Posterior cingulate gyrus (tissue), 11 donors: ENCODE measurements at places on chromosomes 3 and 15.

- DNase-seq: no peak
Measured at GRCh38 chr15:30882849-30883433, 20.8 kb upstream of the FAN1 start.

DNA sequence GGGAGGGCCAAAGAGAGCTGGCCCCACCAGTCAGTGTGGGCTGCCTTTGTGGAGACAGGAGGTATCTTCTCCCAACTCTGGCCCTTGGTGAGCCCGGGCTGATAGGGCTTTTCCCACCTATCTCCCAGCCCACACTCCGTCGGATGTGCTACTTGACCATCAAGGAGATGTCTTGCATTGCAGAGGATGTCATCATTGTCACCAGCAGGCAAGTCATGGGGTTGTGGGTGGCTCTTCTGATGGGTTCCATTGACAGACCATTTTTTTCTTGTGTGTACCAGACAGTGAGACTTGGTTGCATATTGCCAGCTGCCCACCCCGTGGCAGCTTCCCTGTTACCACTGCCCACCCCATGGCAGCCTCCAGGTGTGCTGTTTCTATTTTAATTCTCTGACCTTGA is 3.3 kb downstream of the COPG1 start:
- no peak for DNase-seq

GRCh38 chr3:22373182-22373581 is 622.2 kb upstream of the ZNF385D start:
- no peak for DNase-seq

DNA sequence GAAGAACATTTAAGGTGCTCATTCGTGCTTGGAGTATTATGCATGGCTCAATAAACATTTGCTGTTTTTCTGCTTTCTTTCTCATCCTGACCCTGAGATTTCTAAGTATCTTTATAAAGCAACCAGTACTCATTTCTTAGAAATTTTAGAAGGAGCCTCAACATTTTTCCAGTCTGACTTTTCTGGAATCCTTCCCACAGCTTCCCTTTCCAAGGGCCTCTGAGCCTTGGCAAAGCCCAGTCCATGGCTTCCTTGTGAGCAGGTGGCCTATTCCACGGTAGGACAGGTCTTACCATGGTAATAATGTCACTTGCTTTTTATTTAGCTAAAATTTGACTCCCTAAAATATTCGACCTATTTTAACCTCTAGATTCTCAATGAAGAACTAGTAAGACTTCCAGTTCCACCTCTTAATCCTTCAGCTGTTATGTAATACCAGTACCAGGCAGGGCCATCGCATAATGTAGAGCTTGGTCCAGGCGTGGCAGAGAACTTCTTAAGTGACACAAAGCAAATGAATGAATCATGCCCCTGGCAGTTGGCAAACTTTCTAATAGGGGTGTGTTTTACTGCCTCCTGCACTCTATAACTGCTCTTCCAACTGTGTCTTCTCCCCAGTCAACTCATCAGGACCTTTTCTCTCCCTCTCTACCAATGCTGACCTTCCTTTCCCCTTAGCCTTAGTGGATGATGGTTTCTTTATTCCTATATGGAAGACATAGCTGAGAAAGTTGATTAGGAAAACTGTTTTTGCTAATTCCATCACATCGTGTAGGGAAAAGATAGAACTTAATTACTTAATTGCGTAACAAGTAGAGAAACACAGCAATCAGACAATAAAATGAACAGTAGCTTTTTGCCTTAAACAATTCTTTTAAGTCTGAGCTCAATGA is 894 bp upstream of the TM4SF4 start:
- no peak for DNase-seq

DNA sequence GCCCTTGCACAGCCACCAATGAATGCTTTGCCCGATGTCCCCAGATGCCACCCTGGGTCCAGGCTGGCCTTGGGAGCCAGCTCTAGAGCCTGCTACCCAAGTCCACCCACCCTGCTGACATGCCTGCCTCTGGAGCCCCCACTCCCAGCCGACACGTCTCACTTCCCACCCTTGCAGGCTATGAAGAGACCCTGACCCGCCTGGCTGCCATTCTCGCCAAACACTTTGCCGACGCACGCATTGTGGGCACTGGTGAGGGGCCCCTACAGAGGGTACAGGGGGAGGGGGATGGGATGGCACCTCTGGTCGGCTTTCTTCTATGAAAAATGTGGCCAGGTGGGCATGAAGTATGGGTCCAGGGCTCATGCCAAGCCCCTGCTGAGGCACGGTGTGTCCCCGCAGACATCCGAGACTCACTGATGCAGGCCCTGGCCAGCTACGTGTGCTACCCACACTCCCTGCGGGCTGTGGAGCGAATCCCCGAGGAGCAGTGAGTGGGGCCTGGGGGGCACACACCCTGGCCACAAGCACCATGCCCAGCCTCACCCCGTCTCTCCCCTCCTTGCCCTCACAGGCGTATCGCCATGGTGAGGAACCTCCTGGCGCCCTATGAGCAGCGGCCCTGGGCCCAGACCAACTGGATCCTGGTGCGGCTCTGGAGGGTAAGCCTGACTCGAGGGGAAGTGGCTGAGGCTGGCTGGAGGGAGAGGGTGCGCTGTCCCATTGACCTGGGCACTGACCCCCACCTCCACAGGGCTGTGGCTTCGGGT is 6.0 kb downstream of the AMIGO3 start:
- DNase-seq: no peak

DNA sequence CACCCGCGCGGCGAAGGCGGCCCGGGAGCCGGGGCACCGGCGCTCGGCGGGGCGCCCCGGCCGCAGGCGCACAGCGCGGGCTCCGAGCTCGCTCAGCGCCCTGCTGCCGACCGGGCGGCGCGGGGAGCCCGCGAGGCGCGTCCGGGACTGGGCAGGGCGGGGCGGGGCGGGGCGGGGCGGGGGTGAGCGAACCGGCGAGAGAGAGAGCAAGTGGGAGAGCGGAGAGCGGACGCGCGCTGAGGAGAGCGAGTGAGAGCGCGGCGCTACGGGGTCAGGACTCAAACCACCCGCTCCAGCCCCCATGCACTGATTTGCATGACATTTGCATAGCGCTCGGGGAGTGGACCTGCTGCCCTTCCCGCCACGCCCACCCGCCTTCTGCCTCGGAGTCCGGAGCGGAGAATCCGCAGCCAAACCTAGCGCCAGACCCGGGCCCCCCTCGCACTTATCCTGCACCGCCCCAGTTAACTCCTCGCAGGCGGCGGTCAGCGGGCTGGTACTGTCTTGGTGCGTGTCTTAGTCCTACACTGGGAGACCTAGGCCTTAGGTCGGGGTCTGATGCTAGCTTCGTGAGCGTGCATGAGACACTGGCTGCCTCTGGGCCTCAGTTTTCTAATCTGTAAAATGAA is at the start of gene MYLK:
Gene MYLK, minus strand, starts transcription at position 130 of the 629 bp plus-strand sequence. CDS start 90,491 bp downstream, outside the sequence.
- no peak for DNase-seq

- DNase-seq: no peak
Measured at GRCh38 chr15:29476503-29477080, 207.0 kb upstream of the NSMCE3 start.

GRCh38 chr3:126477061-126477380 is 1.3 kb upstream of the ZXDC start:
- DNase-seq: no peak

DNA sequence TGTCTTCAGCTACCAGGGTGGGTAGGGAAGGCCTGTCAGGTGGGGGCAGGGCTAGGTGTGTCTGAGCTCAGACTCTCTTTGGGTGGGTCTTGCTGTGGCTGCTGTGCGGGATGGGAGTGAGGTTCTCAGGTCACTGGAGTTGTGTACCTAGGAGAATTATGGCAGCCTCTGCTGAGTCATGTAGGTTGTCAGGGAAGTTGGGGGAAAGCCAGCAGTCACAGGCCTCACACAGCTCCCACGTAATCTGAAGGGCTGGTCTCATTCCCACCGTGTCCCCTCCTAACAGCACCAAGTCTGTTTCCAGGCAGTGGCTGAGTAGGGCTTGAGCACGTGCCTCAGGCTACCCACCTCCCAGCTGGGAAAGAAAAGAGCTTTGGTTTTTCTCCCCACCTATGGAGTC is 67.0 kb downstream of the CHCHD4 start:
- DNase-seq: no peak

DNA sequence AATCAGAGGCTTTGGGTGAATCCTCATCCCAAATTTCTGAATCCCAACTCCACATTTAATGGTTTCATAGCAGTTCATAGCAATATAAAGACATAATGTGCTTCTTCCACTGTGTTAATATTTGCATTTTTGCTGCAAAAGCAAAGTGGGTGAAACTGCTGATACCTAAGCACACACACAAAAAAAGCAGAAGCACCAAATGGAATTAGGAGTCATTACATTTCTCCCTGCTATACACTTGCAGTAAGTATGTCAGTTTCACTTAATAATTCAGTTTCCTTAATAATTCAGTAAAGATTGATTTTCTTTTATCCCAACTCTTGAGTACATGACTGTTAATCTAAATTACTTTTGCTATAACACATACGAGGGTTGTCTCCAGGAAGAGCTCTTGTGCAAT is 48.9 kb upstream of the ALCAM start:
- DNase-seq: no peak

GRCh38 chr3:177057768-177058167 is 139.5 kb downstream of the TBL1XR1 start:
- no peak for DNase-seq

DNA sequence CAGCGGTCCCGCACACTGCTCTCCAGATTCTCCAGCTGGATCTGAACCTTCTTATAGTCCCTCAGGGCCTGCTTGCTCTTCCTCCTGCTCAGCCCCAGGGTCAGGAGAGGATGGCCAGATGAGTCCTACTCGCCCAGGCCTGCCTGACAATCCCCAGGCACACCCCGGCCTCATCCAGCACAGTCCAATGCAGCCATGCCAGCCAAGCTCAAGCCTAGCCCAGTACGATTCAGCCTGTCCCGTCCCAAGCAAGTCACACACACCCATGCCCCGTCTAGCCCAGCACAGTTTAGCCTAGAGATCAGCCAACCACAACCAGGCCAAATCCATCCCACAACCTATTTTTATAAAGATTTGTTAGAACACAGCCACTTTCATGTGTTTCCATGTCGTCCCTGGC is 16.8 kb downstream of the PLXNB1 start:
- no peak for DNase-seq

DNA sequence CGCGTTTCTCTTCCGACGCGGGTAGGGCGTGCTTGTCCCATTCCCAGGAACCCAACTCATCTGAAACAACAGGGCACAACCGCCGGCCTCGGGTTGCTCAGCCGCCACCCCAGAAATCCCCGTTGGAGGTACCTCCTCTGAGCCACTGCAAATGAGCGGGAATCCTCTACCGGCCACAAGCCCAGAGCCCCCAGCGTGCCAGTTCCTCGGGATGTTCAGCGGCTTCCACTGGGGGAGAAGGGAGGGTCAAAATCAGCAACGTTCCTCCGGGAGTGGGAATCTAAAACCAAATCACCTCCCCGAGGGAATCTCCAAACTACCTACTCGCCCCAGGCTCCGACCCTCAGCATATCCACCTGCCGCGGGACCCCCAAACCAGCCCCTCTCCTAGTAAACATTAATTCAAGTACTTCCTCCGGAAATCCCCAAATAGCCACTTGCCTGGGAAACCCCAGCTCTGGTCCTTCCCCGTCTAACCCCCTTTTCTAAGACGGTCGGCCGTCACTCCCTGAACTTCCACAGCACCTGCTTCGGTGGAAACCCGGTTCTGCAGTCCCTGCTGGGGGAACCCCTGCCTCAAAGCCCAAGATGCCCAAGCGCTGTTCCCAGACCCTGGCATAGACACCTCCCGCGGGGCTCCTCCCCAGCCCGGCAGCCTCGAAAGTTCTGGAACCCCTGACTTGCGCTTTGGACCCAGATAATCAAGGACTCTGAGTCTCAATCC is 887 bp downstream of the OXTR start:
- no peak for DNase-seq

DNA sequence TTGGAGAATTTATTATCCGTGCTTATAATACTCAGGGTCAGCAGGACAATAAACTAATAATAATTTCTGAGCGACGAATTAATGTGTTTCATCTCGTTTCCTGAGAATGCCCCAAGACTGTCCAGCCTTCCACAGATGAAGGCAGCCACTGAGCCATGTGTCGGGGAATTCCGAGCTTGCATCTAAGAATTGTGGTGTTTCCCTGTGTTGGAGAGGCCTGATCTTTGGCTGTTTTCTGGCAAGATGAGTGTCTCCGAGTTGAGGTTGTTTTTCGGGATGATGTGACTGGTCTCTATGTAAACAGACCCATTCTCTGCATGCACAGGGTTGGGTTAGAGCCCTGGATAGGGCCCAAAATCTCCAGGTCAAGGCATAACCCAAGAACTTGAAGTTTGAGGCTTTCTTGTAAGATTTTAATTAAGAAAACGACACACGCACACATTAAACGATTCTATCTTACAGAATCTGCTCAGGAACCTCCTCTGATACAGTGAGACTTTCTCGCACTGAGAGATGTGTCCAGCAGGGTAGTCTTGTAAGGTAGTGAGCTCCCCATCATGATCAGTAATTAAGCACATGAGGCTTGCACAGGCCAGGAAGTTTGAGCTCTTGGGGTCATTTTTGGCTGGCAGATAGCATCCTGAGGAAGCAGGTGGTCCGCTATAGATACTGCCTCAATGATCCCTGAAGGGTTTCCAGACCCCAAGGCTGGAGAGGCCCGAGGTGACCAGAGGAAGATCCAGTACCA is 14.4 kb downstream of the FGD5 start:
- DNase-seq: no peak

- DNase-seq: no peak
Measured at GRCh38 chr3:188360364-188360881, 206.5 kb downstream of the LPP start.

- DNase-seq: no peak
Measured at GRCh38 chr15:60722328-60723112, 243.6 kb upstream of the ICE2 start.

DNA sequence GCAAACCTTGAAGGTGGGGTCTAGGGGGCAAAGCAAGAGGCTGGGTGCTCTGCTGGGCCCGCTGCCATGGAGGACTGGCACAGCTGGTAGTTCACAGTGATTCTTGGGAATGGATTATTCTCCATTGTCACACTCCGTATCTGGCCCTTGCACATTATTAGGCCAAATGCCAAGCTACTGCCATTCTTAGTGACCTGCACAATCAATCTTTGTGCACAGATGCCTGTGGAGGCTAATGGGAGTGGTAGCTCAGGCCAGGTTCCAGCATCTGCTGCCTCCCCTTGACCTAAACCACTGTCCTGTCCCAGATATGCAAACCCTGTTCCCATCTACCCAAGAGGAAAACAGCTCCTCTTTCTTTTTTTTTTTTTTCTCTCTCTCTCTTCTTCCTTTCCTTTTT is 67.5 kb downstream of the TIPARP start:
- no peak for DNase-seq

- DNase-seq: no peak
Measured at GRCh38 chr15:96703091-96703490, 372.6 kb downstream of the NR2F2 start.

- no peak for DNase-seq
Measured at GRCh38 chr3:40009991-40010390, 200.6 kb downstream of the MYRIP start.

GRCh38 chr15:77115179-77115578 is 44.3 kb upstream of the TSPAN3 start:
- no peak for DNase-seq

GRCh38 chr3:39474126-39474515 is 6.6 kb downstream of the MOBP start:
- DNase-seq: no peak

DNA sequence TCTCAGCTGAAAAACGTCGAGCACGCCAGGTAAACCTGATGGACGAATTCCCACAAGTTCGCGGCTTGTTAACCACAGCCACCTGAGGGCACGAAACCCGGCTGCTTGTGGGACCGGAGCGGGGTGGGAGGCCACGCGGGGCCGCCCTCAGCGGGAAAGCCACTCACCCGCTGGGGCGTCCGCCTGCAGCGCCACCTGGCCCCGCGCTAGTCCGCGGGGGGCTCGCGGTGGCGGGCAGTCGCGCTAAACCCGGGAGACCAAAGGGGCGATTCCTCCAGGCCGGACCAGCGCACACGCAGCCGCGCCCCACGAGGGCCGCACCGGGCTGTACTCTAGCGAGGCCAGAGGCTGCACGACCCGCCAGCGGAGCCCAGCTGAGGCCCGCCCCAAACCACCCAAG is 15.7 kb upstream of the CFAP161 start:
- DNase-seq: no peak
